Cardiac fibroblast (primary cell): ENCODE measurements at places on chromosomes 1 and 21.

GRCh38 chr1:182953826-182954225 lies 860 bp upstream of the SHCBP1L start:
- DNase-seq, result no peak

GRCh38 chr1:197218857-197219256 lies 49.2 kb upstream of the CRB1 start:
- DNase-seq, result no peak

DNA sequence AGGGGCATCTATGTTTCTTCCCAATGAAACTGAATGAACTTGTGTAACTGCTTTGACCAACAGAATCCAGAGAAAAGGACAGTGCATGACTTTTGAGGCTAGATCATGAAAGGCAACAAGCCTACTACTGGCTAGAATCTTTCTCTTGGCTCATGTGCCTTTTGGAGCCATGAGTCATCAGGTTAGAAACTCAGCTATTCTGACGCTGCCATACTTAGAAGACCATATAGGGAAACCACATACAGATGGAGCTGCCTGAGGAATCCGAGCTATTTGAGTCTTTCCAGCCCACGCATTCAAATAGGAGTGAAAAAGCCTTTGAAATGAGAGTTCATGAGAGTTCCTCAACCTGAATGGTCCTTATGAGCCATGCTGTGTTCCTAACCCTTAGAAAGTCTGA lies 738.5 kb upstream of the CHRM3 start:
- peak; percentile 99 for DNase-seq

- no peak for DNase-seq
Measured at GRCh38 chr1:18571275-18571674, 59.4 kb upstream of the PAX7 start.
